DMS79 treated with DMSO at 0.1 percent for 48 hours (cell line): ENCODE measurements at places on chromosomes 6 and 20.

DNA sequence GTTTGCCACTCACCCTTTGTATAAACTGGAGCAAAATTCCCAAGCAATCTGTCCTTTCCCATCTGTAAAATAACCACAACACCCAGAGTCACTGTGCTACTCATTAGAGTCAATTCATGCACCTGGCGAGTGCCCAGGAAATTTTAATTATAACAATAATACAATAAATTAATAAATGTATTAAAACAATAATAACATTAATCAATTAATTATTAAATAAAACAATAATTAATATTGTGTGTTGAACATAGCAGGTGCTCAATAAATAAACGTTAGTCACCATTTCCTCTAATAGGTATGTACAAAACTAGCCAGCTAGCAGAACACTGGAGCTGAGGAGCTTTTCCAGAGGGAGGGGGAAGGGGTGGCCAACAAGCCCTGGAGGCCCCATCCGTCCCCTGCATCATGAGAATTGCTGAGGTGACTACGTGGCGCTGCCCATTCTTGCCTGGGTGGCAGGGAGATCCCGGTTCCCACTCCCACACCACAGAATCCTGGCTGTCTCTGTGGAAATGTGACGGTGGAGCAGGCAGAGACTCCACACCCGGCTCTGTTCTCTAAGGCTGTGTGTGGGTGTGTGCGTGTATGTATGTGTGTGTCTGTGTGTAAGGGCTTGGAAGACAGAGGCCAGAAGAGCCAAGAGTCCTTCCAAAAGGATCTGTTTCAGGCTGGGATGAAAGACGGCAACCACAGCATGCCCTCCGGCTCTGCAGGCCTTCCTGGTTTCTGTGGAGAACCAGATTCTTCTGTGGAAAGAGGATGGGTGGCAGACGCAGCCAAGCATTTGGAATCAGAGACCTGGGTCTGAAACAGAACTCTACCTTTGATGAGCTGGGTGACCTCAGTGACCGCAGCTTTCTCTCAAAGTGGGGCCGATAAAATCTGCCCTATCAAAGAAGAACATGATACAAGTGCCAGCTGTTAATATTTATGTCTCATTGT, 18.8 kb upstream of the EZR start:
- DNase-seq, result no peak

- DNase-seq, result no peak
Observed at GRCh38 chr6:113437566-113437965, 419.6 kb upstream of the MARCKS start.

- DNase-seq, result no peak
Observed at GRCh38 chr6:105608711-105609374, 206.0 kb upstream of the PREP start.

GRCh38 chr6:34057790-34058189, 88.1 kb downstream of the GRM4 start:
- DNase-seq, result no peak

DNA sequence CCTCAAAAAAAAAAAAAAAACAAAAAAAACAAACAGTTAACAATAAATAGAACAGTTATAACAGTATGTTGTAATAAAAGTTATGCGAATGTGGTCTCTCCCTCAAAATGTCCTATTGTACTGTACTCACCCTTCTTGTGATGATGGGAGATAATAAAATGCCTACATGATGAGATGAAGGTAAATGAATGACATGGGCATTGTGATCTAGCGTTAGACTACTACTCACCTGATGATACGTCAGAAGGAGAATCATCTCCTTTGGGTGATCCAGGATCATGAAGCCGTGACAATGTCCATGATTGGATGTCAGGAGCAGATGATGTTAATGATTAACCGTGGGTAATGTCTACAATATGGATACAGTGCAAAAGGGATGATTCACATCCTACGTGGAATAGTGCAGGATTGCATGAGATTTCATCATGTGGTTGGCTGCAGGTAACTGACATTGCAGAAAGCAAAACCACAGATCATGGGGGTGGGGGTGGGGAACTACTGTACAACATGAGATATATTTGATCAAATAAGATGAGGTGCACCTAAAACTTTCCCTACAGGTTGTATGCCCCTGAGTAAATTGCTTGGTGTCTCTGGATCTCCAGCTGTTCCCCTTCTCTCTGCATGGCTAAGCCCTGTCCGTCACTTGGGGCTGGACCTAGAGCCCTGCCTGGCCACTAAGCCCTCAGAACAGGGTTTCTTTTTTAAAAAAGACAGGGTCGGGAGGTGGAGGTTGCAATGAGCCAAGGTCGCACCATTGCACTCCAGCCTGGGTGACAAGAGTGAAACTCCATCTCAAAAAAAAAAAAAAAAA, 6.2 kb upstream of the RBCK1 start:
- DNase-seq, result no peak

DNA sequence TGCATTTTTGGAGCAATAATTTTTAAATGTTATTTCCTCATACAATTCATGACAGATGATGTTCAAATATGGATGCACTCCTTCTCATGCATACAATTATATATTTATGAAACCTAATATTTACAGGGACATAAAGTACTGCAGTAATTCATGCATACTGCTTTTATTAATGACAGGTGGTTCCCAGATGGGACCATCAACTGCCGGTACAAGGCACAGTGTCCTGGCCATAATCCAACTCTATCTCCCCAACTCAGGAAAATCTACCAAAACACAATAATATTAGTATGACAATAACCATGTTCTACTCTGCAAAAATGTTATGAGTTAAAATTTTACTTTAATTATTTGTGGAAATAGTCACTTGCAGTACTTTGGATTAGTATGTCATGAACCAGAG, 77.8 kb downstream of the VIP start:
- no peak for DNase-seq

GRCh38 chr6:89597372-89597771, 41.2 kb downstream of the LYRM2 start:
- no peak for DNase-seq

DNA sequence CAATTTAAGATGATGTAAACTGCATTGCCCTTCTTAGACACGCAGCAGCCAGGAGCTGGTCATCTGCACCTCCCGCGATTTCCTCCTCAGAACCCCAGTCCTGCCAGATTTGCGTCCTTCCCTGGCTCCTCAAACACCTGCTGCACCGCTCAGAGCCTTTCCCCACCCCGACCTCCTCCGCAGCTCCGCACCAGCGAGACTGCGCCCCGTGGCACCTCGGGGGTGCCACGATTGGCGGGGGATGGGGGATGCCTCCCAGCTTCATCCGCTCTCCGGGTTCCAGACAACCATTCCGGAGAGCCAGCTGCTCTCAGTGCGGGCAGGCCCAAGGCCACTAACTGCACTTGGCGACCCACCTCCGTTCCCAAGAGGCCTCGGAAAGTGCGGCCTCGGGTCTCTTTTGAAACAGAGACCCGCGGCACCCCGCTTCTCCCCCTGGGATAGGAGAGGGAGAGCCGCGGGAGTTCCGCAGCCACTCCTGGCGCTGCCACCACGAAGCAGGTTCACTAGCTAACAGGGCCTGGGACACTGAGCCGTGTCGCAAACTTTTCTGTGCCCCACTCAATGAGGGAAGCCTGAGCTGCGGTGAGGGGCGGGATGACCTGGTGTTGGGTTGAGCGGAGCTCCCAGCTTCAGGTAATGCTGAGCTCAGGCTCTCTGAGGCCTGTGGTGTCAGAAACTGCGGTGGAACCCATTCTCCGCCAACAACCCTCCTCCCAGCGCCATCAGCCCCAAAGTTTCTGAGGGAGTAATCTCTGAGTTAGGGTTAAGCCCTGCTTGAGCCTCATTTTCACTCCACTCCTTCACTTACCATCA, 7.3 kb upstream of the TFAP2A start:
- no peak for DNase-seq

DNA sequence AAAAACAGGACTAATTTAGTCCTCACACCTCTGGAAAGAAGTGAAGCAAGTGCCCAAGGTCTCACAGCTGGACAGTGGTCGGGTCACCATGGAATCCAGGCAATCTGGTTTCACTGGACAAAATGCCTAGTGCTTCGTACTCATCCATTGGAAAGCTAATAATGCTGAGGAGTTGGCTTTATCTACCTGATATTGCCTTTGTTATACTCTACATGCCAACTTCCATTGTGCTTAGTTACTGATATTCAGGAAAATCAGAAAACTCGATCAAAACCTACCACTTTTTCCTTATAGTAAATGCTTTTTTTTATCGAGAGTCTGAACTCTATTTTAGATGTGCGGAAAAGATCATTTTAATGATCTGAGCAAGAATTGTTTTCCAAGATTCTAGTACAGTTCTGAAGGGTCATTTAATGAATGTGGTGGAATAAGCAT, 966 bp downstream of the CFAP206 start:
- no peak for DNase-seq

GRCh38 chr20:59697068-59697467, 92.7 kb downstream of the PHACTR3 start:
- no peak for DNase-seq

DNA sequence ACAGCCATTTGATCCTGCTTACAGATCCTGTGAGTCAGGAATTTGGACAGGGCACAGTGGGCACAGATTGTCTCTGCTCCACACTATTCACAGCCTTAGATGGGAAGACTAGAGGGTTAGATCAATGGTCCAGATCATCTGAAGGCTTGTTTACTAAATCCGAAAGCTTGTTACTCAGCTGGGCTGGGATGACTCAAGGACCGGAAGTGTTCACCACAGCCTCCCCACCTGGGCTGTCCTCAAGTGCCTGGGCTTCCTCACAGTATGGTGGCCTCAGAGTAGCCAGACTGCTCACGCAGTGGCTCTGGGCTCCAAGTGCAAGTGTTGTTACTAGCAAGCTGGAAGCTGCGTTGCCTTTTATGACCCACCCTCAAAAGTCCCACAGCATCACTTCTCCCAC, 75.4 kb upstream of the INSM1 start:
- no peak for DNase-seq

- DNase-seq, result no peak
Observed at GRCh38 chr20:57131077-57131476, 135.4 kb downstream of the BMP7 start.

DNA sequence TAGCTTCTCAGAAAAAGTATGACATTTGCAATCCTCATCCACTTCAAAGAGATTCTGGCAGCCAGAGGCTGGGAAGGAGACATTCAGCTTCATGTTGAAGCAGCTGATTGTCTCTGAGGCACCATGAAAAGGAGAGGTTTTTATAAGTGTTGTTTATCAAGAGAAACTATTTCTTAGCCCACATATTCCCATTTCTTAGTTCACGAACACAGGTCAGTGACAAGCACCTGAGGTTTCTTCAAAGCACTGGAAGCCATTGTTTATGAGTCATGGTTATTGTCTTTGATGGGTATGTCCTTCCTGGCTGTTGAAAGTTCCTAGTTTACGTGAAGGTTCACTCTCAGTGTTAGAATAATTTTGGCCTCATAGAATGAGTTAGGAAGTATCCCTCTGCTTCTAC, 3.0 kb upstream of the DDX43 start:
- no peak for DNase-seq

GRCh38 chr6:170080828-170081371, 210.0 kb downstream of the DLL1 start:
- no peak for DNase-seq

DNA sequence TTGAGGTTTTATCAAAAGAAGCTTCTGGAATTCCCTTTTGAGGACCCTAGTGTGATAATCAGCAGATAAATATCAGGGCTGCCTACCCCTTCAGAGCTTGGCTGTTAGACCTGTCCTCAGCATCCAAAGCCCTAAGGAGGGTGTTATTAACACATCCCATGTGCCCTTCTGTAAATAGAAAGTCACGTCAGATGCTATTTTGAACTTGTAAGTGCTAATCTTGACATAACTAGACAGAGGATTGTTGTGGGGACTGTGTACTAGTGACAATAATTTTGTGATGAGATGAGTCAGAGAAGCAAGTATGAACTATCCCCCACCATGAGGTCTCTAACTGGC, 4.9 kb upstream of the LAMA4 start:
- DNase-seq, result no peak

DNA sequence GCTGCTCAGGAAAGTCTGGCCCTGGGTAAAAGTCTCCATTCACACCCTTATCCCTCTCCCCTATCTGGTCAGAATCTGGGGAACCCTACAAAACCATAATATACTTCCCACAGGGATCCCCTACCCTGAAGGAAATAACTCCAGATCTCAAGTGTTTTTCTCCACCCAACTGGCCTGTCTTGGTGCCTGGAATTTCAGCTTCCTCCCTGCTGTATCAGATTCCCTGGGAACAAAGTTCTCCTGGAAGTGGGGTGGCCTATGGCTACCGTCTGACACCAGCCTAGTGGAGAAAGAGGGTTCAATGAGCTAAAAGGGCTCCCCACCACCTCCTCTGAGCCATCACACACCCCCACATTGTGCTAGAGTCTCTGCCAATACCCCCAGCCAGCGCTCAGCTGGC, 15.0 kb downstream of the HSPA12B start:
- no peak for DNase-seq

DNA sequence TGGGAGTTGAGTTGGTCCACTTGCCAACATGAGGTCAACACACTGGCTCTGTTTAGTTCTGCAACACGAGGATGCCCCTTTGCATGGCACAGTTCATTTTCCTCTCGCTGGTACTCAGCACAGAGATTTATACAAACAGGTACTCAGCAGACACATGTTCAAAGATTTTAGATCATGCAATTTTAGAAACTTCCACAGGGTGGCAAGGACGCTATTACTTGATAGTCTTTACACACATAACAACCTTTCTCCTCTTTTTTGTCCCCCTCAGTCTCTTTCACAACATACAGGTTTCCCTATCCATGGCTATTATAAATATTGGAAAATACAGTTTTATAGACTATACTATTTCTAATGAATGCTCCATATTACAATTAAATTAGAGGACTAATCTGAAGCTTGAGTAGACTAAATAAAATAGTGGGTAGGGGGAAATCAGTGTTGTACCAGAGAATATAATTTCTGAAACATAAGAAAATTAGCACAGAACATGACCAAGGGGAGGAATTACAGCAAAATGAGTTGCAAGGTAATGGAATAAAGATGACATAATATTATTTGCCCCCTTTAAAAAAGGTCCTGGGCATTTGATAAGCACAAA, 331.8 kb upstream of the BTBD3 start:
- peak; percentile 18 for DNase-seq

DNA sequence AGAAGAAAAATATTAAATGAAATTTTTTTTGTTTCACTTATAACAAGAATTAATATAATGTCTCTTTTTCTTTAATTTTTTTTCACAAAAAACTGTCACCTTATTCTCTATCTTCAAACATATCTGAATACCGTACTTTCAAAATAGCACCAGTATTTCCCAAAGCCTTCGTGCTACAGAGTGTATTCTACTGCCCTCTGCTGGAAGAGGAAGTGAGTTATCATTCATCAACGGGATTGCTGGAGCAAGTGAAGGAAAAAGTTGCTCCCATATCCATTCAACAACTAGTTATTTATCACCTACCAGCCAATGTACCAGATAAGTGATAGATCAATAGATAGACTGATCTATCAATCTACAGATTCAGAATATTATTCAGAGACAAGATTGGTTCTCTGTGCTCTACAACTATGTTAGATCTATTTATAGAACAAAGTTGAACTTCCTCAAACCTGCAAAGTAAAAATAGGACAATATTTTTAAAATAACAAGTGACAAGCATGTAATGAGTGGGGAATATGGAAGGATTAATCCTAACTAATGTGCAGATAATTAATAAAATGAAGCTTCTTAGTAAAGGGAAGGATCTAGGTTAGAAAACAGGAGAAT, 26.7 kb upstream of the TFAP2B start:
- peak; percentile 35 for DNase-seq
